NCI-H2081 (cell line): ENCODE measurements at places on chromosomes 3 and 15.

GRCh38 chr15:82894971-82895520 is 57.5 kb downstream of the HOMER2 start:
- no peak for DNase-seq

DNA sequence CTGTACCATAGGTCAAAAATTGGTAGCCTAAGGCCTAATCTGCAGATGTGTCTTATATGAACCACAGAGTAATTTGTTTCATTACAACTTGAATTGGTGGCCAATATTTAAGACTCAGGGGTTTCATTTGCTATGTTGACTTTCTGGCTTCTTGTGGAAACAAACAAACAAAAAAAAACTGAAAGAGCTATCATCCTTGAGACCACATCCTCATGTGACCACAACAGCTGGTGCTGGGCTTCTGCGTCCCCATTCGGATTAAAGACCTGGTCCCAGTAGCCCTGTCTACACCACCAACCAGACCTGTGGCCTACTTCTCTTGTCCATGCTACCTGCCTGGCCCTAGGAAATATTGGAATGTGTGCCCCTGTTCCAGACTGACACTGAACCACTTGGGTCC is 61.7 kb downstream of the STRIT1 start:
- no peak for DNase-seq

- no peak for DNase-seq
Observed at GRCh38 chr3:9590282-9590791, 36.7 kb upstream of the LHFPL4 start.

DNA sequence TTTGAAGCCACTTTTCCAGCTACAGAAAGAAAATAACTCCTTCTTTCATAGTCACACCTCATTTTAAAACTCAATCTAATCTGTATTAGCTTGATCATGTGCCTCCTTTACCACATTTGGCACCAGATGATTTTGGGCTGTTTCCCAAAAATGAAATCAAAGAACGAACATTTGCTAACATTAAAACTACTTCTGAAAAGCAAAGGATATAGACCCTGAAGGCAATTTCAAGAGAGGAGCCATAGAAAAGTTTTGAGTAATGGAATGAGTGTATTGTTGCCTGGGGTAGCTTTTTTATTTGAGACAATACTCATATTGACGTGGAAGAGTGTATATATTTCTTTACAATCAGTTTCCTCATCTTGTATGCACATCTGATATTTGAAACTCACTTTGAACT is 152.8 kb upstream of the TBL1XR1 start:
- DNase-seq = no peak

DNA sequence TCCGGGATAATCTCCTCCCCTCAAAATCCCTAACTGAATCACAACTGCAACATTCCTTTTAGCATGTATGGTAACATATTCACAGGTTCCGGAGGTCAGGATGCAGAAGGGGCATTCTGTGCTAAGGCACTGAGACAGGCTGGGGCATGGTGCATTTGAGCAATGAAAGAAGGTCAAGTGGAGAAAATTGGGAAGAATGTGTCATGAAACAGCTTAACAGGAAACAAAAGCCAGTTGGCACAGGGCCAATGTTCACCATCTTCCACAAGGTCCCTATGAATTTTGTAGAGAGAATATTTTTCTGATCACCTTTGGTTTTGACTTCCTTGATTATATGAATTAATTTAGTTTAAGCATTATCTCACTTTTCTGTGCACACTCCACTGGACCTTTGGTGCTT is 587.7 kb upstream of the NR2F2 start:
- DNase-seq = no peak

DNA sequence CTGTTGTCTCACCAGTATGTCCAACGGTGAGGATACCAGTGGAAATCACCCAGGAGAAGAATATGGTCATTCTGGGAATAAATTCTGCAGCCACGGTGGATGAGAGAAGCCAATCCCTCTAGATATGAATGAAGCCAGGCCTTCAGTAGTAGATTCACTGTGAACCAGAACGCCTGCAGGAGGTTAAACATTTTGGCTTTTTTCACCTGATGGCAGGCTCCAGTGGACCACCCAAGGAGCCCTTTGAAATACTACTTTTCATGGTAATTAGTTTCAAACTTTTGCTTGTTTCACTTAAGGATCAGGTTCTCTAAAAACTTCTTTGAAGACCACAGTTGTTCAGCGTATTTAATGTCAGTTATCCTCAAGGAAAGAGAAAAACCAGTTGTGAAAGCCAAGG is 353.4 kb downstream of the RORA start:
- DNase-seq = no peak

- no peak for DNase-seq
Observed at GRCh38 chr3:85004147-85004546, 45.4 kb downstream of the CADM2 start.

- no peak for DNase-seq
Observed at GRCh38 chr3:44927371-44927770, 48.6 kb downstream of the ZDHHC3 start.

DNA sequence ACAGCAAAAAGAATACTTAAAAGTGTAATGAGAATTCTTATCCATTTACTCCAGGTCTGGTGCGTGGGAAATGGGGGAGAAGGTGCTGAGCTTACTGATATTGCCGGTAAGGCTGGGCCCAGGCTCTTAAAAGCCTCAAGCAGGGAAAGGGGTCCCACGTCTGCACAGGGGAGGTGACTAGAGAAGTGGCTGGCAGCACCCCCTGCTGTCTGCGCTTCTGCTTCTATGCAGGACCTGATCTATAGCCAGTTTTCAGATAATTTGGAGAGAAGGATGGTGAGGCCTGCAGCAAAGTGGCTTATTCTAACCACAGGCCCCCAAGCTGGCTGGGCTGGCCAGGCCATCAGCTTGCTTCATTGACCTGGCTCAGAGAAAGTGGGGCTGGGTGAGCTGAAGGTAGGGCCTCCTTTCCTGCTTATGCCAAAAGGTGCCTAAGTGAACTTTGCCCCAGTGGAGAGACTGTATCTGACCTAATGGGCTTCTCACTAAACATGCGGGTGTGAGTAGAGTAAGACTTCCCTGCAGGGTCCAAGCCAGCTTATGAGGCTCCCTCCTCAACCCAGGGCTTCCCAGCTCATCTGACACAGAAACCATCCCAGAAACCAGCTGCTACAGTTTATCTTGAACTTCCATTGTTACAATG is 30.9 kb upstream of the ATP1B3 start:
- no peak for DNase-seq

GRCh38 chr15:87949151-87949574 is 307.4 kb downstream of the NTRK3 start:
- DNase-seq = no peak

DNA sequence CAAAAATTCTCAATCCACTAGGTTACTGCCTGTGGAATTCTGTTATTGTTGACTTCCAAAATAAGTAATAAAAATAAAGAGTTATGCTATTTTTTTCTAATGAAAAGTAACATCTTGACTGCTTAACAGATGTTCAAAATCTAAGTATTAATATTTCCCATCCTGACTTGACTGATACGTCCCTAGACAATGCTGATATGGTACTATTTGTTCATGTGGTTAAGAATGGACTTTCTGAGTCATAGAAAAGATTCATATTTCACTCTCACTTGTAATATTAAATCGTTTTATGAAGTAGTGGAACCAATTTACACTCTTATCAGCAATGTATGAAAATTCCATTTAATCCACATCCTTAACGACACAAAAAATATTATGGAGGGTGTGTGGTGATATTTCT is 104.8 kb upstream of the PLSCR5 start:
- no peak for DNase-seq

- no peak for DNase-seq
Observed at GRCh38 chr3:137612291-137612690, 151.8 kb upstream of the SOX14 start.

GRCh38 chr3:185584686-185585085 is 1.4 kb upstream of the SENP2 start:
- no peak for DNase-seq

- peak; percentile 33 for DNase-seq
Observed at GRCh38 chr15:37877851-37878741, 56.3 kb upstream of the TMCO5A start.

DNA sequence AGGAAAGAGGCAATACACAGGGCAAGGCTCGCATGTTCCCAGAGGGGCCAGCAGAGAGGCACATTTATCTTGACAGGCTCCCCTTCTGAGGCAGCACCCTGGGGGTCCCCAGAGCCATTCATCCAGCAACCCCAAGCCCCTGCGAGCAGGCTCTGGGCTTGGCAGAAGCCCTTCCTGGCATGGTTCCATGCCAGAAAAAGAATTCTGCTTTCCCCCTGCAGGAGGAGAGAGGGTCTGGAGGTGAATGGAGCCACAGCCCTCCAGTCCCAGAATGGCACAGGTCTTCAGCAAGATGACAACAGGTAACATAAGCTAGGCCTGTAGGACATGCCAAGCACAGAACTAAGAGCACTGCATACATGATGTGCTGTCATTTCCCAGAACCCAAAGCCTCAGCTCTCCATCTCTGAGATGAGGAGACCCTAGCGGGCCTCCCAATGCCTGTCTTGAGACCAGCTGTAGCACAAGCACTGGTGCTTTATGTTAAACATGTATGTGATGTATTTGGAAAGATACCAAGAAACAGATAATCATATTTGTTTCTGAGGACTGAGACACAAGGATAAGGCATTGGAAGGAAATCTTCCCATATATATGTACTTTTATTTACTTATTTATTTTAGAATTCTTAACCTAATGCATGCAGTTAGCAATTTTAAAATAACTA is 121.6 kb downstream of the ALDH1A2 start:
- no peak for DNase-seq

DNA sequence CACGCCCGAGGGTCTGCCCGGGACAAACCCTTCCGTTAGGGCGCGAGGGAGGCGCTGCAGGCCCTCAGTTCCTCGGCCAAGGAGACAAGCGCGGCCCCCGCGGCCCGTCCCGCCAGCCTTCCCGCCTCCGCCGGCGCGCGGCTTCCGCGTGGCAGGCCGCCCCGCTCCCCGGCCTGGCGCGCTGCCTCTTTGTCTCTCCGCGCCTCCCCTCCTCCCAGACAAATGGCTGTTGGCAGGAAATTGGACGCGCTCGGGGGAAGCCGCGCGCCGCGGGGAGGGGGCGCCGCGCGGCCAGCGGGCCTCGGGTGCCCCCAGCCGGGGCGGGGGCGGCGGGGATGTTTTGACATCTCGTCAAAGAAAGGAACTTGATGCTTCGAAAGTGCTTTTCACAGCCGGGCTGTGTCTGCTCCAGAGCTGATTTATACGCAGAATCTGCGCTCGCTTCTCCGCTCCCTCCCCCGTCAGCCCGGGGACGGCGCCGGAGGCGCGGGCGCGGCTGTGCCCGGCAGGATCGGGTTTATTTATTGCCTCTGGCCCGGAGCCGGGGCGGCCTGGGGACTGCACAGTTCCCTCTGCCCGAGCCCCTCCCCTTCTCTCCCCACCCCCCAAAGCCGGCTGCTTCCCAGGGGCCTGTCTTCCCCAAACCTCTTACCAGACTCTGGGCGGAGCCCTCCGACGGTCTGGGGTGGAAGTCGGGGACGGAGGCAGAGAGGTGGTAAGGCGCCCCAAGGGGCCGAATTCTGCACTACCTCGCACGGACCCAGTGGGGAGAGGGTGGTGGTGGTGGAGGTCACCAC is 20.7 kb downstream of the SHF start:
- peak; percentile 84 for DNase-seq

DNA sequence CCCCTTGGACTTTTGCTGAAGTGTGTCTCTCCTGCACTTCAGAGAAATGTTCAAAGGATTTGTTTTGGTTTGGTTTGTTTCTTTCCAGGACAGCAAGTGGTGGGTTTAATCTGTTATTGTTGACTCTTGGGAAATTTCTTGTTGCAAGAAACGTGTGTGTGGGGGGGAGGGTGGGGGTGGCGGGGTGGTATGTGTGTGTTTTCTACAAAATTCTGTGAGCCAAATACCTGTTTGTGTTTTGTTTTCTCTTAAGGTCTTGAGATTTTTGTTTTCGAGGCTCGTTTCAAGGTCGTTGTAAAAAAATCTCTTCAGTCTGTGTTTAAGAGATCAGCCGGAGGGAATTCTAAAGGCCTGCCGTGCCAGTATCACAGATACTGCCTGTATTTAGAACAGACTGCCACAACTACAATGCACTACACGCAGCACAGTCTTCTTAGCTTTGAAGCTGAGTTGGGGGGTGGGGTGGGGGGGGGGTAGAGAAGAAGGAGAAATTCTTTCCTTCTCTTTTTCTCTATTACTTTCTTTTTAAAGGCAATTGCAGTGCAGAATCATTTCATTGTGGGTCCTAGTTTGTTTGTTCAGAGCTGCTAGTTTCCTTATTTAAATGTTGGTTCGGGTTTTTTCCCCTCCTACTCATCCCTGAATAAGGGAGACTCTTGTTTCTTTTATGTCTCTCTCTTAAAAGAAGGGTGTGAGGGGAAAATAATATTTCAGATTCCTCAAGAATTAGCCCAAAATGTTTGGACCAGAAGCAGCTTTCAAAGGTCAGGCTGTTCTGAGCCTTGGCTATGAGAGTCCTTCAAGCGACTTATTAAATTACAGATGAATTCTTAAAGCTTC is 1.4 kb upstream of the BCL6 start:
- no peak for DNase-seq

DNA sequence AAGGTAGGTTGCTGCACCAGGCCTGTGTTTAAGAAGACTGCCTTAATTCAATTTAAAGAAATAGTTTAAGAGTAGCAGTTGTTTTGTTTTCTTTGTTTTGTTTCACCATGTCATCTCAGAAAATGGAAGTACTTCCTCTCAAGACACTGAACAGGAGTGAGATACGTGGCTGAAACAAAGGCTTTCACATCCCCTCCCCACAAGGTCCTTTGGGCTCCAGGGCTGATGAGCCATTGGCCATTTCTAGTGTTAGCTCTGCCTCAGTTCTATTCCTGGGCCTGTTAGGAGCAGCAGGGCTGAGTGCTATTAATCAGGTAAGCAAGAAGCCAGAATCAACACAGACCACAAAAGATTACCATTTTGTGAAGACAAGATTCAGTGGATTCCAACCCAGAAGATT is 132.8 kb downstream of the KCNAB1 start:
- DNase-seq = no peak

DNA sequence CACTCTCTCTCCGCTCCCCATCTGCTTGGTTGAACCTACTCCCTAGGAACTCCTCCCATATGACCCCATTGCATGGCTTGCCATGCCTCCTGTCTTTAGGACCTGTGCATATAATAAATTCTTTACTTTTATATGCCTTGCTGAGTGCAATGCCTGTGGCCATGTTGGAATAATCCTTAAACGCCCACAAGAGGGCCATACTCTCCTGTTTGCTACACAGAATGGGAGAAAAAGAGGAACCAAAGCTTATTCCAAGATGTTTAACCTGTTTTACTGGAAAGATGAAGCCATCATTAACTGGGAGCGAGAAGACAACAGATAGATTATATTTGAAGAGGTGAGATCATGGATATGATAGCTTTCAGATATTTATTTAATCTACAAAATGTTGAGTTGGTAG is 1097.8 kb downstream of the NAALADL2 start:
- DNase-seq = peak; percentile 33

GRCh38 chr15:39419651-39420050 is 161.2 kb upstream of the THBS1 start:
- DNase-seq = no peak

GRCh38 chr3:98563661-98564281 is 29.6 kb downstream of the CPOX start:
- no peak for DNase-seq

GRCh38 chr3:132716372-132716771 is 5.8 kb downstream of the NPHP3 start:
- DNase-seq = no peak
